ENCODE measurements at places on chromosomes 1 and 21.
A peak's percentile ranks its signal among the peaks of the same experiment; 100 is the strongest.

GRCh38 chr1:178436899-178437298 lies 59.9 kb downstream of the CLEC20A start:
- DNase-seq, result no peak

DNA sequence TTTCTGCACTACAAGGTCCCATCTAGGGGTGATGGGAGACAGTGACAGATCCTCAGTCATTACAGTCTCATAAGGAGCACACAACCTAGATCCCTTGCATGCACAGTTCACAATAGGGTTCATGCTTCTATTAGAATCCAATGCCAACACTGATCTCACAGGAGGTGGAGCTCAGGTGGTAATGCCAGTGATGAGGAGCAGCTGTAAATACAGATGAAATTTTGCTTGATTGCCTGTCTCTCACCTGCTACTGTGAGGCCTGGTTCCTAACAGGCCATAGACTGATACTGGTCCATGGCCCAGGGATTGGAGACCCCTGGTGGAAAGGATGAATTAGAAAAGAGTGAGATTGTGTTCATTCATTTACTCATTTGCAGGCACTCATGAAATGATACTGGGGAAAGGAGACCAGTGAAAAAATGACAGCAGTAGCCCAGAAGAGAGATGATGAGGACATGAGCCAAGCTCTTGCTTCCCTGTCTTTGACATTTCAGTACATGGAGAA lies 251.6 kb upstream of the DUSP10 start:
- DNase-seq, result no peak

GRCh38 chr1:71080230-71080738 lies 551 bp downstream of the ZRANB2 start:
- DNase-seq, result no peak

DNA sequence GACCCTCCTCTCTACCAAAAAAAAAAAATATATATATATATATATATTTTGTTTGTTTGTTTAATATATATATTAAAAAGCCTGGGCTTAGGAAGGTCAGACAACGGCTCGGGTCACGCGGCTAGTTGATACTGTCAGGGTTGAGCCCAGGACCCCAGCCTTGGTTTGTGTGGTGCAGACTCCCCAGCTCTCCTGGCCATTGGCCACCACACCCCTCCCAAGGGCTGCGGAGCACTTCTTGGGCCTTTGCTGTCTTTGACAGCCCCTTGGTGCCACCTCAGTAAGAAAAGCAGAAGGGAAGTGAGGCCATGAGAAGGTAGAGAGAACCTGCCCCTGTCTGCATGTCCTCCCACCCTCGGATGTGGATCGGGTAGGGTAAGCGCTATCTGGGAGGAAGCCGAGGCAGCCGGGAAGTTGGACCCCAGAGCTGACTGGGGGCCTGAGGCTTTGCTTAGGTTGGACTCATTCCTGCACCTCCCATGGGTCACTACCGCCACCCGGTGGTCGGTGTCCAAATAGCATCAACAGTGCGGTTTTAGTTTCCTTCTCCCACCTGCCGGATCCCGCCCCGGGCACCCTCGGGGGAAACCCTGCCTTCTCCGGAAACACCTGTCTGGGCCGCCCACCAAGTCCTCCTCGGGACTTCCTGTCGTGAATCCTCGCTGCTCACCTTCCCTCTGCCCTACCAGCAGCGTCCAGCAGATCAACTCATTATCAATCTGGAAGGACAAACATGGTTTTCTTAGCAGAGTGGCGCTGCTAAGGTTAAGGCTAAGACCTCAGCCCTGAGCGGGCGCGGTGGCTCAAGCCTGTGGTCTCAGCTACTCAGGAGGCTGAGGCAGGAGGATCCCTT lies 29.8 kb upstream of the GNPAT start:
- DNase-seq, result peak; percentile 96

DNA sequence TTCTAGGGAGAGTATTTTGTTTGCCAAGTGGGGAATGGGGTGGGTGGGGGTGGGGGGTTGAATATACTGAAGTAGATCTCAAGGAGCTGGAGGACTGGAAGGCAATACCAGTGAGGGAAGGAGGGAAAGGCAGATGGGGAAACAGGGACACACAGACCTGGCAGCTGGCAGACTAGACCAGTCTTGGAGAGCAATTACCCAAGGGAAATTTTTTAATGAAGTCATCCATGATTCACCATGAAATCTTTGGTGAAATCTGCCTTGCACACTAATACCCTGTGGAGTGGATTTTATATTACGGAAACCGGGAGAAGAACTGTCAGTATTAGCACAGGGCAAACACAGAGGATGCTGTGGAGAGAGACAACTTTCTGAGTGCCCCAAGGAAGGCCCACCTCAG lies 29.7 kb upstream of the MARK1 start:
- no peak for DNase-seq

GRCh38 chr1:26417111-26417759 lies 6.6 kb downstream of the LIN28A start:
- peak; percentile 94 for DNase-seq

- DNase-seq, result no peak
Measured at GRCh38 chr1:162010175-162010506, 13.5 kb downstream of the OLFML2B start.

DNA sequence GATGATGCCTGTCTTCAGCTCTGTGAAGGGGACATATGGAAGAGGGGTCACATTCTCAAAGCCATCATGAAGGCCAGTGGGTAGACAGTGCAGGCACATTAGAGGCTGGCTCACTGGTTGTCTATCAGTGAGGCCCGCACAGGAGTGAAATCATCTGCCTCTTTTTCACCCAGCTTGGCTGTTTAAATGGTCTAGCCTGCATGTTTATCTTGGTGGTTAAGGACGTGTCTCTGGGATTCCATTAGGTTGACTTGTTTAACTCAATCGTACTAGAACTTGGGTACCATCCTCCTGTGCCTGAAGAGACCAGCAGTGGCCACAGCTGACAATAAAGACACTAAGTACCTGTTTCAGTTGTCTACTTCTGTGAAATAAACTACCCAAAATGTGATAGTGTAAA lies 219.3 kb downstream of the PLPP3 start:
- no peak for DNase-seq

- DNase-seq, result no peak
Measured at GRCh38 chr1:166233750-166234366, 67.1 kb upstream of the FAM78B start.

DNA sequence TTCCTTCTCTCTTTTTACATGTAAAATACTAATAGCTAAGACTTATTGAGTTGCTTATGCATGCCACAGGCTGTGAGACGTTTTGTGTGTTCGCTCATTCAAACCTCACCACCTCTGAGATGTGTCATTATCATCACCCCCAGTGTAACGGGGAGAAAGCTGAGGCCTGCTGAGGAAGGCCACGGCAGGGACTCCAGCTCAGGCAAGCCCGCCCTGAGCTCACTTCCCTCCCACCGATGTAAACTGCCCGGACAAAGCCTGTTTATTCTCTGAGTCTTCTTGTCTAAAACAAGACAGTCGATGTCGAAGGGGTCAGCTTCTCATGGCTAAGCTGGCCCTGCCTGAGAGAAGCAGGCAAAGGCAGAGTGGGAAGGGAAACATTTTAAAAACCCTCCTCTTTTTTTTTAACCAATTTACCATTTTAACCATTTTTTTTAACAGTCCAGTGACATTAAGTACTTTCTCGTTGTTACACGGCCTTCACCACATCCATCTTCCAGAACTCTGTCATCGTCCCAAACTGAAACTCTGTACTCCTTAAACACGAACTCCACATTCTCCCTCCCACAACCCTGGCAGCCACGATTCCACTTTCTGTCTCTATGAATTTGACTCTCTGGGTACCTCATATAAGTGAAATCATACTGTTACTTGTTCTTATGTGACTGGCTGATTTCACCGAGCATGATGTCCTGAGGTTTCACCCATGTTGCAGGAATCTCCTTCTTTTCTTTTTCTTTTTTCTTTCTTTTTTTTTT lies 204.8 kb upstream of the GALNT2 start:
- peak; percentile 41 for DNase-seq

- no peak for DNase-seq
Measured at GRCh38 chr1:69700770-69701169, 133.0 kb downstream of the LRRC7 start.

GRCh38 chr1:228291906-228292608 lies 84.2 kb downstream of the OBSCN start:
- DNase-seq, result no peak

- no peak for DNase-seq
Measured at GRCh38 chr21:32772281-32773047, 909 bp upstream of the PAXBP1 start.

DNA sequence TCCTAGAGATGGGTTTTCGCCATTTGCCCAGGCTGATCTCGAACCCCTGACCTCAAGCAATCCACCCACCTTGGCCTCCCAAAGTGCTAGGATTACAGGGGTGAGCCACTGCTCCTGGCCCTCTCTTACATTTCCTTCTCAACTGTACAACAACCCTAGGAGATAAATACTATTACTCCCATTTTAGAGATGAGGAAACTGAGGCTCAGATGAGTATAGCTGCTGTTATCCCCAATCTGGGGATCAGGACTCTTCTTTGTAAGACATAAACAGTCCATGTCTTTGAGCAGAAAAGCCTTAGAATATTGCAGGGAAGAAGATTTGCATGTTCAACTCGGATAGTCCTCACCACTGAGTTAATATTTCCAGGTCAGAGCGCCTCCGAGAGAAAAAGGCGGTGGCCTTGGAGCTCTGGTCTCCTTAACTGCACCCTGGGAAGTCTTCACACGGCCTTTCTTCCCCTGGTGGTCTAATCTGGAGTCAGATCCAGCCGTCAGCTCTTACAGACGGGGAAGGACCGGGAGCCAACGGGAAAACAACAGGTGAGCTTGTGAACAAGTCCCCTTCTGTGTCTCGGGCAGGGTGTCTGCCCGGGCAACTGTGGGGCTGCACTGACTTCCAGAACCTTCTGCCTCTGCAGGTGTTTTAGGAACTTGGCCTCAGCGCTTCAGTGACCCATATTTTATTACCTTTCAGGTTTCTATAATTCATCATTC lies 5.9 kb upstream of the OLIG1 start:
- no peak for DNase-seq

- no peak for DNase-seq
Measured at GRCh38 chr1:2368053-2368744, 23.2 kb downstream of the MORN1 start.

DNA sequence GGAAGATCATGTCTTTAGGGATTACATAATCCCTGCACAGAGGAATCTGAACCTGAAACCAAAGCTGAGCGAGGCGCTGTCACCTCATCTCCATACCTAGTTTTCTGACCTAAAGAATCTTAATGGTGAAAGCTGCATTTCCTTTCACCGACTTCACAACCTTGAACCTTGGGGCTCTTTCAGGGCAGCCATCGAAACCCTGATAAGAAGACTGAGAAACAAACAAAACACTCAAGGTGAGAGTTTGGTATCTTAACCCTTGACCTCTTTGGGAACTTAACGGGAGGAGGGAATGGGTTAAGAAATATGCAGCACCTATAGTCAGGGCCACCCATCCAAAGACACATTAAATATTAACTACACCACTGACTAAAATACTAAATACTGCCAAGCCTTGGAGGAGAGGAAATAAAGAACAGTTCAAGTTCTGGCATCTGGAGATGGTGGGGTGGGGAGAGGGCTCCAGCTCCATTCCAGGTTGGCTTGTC lies 2.0 kb downstream of the C1orf116 start:
- no peak for DNase-seq

- no peak for DNase-seq
Measured at GRCh38 chr1:191675856-191676783, 482.1 kb upstream of the RGS18 start.

GRCh38 chr1:27380766-27381733 lies 2.1 kb downstream of the CD164L2 start:
- DNase-seq, result no peak

- no peak for DNase-seq
Measured at GRCh38 chr1:10171105-10171767, 39.1 kb upstream of the KIF1B start.

GRCh38 chr1:54465351-54465811 lies 59.2 kb upstream of the SSBP3 start:
- peak; percentile 87 for DNase-seq

GRCh38 chr21:26964170-26964778 lies 2.6 kb downstream of the ADAMTS5 start:
- no peak for DNase-seq

- no peak for DNase-seq
Measured at GRCh38 chr1:183163316-183163715, 22.7 kb upstream of the LAMC2 start.

GRCh38 chr1:228737601-228738041 lies 2.3 kb downstream of the RHOU start:
- no peak for DNase-seq

- DNase-seq, result peak; percentile 9
Measured at GRCh38 chr1:35808450-35809113, 766 bp downstream of the AGO4 start.

GRCh38 chr1:162926906-162927305 lies 65.9 kb upstream of the CCDC190 start:
- no peak for DNase-seq

DNA sequence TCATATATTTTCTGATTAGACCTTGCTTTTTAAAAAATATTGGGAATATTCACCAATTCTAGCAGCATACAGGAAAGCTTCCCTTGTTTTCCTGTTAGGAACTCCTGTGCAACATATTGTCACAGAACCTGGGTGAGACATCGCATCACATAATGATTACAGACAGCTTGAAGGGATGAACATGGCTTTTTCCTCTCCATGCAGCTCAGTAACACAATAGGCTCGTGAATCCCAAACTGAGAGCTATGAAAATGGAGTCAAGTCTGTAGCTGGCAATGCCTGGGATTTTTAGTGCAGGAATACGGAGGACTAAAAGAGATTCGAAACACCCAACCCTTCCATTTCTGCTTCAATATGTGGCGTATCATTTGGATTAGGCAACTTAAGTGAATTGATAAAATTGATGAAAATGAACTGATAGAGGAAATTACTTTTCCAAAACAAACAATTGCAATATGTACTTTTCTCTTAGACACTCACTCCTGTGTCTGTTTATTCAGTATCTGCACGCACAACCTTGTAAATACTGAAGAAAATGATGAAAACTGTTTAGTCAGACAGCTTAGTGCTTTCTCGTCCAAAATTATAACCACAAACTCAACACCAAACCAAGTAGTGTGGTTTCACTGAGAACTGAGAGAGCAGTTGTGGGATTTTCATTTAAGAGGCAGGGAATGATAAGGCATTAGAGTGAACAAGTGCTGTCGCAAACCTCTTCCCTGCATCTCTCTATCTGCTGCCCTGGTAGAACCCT lies 250.4 kb downstream of the PTBP2 start:
- DNase-seq, result no peak

DNA sequence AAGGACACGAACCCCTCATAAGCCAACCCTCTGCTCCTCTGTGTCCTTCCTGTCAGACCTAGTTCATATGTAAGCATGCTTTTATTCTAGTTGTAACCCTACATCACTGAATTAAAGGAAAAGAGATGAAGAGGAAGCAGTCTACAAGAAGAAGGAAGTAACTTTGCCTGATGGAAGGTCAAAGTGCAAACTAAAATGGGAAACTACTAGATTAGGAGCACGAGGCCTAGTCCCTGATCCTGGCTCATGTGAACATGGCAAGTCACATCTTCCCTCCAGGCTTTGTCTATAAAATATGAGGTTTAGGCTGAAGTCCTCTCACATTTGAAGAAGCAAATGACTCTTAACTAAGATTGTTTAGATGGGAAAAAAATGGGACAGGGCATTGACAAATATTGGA lies 13.2 kb downstream of the ZMYND12 start:
- no peak for DNase-seq

GRCh38 chr1:85605484-85606413 lies 25.2 kb downstream of the CCN1 start:
- DNase-seq, result no peak

- no peak for DNase-seq
Measured at GRCh38 chr1:162916407-162916806, 55.4 kb upstream of the CCDC190 start.

- DNase-seq, result peak; percentile 13
Measured at GRCh38 chr1:109383854-109384253, 13.9 kb downstream of the SORT1 start.

Data from posterior cingulate gyrus (tissue), 11 donors.